ENCODE measurements at places on chromosomes 5 and 9. TPM values are rescaled to one million over a fixed set of nuclear protein-coding genes. Genes with fewer than 3 reads are reported as not detected.

DNA sequence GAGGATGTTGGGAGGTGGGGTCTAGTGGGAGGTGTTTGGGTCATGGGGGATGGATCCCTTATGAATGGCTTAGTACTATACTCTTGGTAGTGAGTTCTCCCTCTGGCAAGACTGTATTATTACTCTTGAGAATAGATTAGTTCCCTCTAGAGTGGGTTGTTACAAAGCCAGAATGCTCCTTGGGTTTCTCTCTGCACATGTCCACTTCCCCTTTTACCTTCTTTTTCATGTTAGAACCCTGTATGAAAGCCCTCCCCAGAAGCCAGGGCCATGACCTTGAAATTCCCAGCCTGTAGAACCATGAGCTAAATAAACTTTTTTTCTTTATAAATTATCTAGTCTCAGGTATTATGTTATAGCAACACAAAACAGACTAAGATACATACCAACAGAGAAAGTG is 31.1 kb downstream of the SLC24A2 start:
- no peak for DNase-seq

The PDE4D gene
- total RNA-seq = 50.6 TPM

- DNase-seq = no peak
Observed at GRCh38 chr9:88998911-88999310, 7.6 kb downstream of the S1PR3 start.

The HRCT1 gene
- not detected for total RNA-seq

DNA sequence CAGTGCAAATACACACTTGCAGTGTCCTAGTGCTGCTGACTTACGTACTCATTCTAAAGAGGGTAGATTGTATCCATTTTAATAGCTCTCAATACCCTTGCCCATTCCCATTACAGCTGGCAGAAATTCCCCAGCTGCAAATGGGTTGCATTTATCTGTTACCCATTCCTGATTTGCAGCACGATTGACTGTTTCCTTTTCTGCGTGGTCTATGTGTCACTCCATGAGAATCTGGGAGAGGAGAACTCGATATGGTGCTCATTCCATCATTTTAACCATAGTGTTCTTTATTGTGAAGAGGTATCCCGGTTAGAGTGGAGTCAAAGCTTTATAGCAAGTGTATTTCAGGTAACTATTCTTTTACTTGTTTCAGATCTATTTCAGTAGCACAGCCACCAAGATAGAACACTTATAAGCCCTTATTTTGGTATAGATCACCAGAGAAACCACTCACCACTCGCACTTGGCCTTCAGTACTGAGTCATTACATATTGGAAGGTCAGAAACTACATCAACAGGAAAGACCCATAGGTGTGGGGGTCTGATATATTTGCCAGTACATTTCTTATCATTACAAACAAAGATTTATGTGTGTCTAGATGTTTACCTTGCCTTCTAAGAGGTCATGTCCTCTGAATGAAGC is 139.5 kb downstream of the MUSK start:
- DNase-seq = no peak

DNA sequence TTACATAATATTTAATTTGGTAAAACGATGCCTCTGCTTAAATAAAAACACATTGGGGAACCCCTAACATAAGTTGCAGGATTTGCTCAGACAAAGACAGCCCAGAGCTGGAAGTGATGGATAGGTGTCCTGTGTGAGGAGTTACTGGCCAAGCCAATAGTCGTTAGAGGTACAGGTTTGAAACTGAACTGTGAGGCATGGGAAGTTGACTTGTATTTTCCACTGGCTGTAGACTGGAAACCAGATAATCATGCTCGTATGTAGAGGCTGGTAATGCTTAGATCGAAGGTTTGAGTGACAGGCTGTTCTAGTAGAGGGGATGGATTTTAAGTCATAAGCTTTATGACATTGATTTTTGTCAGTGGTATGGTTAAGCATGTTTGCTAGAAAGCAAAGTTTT is 24.8 kb downstream of the TEK start:
- DNase-seq = no peak

DNA sequence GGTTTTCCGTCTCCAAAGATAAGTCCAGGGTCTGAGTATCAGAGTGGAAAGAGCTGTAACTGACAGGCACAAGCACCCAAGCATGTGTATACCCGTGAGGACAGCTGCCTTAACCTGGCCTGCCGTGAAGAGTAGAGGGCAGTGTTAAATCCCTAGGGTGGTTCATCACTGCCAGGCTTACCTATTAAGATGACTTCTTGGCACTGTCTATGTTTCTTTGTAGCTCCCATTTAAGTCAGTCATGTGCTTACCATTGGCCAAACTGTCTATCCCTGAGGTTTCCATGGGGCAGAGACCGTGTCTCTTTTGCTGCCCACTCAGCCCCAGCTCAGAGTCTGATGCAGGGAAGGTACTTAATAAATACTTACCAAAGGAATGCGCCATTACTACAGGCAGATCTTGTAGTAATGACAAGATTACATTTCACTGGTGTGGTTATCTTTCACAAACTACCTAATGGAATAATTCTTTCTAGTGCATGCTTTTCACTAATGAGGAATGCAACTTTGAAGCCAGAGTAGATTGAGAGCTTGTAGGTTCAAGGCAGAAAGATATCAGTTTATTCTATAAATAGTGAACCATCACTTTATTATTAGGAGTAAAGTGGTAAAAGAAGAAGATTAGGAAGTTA is 64.2 kb downstream of the SNX24 start:
- DNase-seq = no peak

DNA sequence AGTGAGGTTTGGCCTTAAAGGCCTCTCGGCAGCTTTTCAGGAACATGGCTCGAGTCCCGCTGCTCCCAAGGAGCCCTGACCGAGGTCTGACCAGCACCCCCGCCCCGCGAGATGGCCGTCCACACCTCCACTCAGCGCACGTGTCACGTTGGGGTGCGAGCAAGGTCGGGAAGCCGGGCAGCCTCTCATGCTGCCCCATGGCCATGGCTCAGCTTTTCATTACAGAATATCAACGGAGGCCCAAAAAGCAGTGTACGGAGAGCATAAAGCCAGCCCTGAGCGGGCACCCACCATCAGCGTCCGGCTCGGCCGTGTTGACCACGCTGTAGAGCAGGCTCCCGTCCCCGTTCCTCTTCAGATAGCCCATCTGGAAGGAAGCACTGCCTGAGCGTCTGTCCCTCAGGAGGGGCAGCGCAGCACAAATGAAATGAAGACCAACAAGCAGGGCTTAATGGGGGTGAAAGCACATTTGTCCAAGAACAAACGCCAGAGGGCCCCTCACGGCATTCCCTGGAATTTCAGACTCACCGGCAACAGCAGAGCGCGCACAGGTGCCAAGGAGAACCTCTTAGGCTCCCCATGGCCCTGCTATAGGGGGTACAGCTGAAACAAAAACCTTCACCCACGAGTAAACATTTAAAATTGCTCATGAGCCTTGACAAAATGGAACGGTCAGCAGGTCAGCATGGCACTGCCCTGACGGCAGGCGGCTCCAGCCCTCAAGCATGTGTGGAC is 11.6 kb downstream of the BRD9 start:
- no peak for DNase-seq

- no peak for DNase-seq
Observed at GRCh38 chr9:128619779-128620178, 36.9 kb downstream of the DYNC2I2 start.

The MUSK gene
- not detected for total RNA-seq

DNA sequence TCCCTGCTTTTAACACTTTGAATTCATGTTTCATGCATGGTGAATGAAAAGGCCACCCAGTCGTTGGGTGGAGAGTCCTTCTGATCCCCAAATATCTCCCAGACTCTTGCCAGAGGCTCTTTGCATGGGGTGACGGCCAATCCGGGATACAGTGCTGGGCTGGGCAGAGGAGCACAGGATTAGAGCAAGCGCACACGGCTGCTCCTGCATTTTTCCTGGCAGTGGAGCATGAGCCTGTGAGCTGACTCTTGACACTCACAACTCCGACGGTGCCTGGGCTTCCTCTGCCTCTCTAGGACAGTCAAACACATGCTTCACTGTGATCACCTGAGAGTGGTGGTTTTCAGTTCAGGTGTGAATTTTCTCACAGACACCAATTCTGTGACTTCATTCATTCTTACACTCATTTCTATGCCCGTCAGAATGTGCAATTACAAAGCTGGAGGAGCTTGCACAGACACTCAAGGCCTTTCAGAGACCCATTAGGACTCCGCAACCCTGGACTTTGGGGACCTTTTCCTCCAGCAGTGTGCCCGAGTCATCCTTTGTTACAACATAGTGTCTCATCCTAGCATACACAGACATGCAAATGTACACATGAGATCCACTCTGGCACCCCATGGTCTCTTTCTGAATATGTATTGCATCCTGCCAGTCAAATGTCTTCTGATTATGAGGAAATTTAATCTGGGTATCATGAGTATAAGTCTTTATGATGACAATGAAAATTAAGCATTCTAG is 206.6 kb downstream of the ICE1 start:
- no peak for DNase-seq

- no peak for DNase-seq
Observed at GRCh38 chr5:145619806-145620310, 215.3 kb downstream of the PRELID2 start.

DNA sequence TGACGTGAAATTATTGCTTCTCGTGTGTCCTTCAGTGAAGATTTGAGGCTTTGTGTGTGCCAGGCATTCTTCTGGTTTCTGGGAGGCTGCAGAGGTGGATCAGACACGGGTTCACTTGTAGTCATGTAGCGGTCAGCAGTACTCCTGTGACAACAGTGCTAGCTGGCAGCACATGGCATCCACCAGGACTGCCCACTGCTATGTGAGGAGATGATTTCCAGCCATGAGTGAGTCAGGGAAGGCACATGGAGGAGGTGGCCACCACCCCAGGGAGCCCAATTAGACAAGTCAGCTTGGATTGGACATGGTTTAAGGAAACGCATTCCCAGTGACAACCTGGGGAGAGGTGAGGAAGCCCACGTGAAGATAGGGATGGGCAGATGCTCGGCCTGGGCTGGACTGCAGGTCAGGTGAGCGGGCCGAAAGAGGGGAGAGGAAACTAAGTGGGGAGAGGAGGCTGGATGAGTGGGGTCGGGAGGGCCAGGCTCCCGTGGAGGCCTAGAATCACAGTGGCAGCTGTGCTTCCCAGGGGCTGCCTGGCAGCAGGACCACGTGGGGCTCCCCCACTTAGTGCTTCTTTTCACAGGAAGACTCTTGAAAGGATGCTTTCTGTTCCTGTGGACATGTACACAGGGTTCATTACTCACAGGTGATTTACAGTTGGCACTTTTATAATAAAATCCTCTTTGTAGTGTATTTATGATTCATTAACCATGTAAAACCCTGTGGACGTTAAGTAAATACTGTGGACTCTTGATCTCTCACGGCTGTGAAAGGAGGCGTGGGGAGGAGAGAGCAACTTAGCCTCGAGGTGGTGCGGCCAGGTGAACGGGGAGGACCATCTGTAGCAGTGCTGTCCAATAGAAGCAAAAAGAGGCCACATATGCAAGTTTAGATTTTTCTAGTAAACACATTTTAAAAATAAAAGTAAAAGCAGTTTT is 80.0 kb upstream of the OTULINL start:
- DNase-seq = no peak

DNA sequence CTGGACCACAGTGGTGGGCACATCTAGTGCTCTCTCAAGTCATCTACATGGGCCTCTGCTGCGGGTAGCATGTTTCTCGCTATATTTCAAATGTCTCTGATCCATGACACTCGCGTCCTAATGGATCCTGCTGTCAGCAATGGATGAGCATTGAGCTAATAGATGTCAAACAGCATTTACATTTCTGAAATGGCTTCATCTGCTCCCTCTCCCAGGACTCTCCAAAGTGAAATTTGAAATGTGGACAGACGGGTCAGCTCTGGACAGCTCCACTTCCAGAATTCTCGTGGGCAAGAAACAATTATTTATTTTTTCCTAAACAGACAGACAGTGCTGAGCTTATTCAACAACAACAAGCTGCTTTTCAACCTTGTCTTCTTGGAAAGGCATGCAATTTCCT is 58.1 kb downstream of the FSTL4 start:
- no peak for DNase-seq

- DNase-seq = no peak
Observed at GRCh38 chr5:178271726-178272479, 39.3 kb upstream of the PHYKPL start.

The F12 gene
- 2.2 TPM for total RNA-seq

The MOB3B gene
- 0.26 TPM for total RNA-seq

GRCh38 chr5:154485850-154486426 is 7.9 kb upstream of the HAND1 start:
- DNase-seq = no peak

The SLC46A2 gene
- total RNA-seq = not detected

- no peak for DNase-seq
Observed at GRCh38 chr5:43309637-43310036, 3.6 kb downstream of the HMGCS1 start.

DNA sequence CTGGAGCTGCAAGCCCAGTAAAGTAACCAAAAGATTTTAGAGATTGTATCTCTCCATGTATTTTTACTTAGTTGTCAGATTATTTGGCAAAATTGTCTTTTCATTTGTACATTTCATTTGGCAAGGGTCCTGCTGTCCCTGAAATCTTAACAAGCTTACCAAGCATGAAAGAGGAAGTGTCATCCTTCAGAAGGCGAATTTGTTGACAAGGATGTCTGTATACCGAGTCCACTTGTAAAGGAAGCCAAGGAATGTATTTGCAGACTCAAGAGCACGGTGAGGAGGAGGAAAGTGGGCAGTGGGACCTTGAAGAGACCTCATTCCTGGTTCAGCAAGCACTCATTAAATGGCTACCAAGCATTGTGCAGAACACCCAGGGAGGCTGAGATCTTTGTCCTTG is 7.5 kb upstream of the OTULINL start:
- DNase-seq = no peak

- DNase-seq = no peak
Observed at GRCh38 chr9:93210324-93210973, 26.5 kb downstream of the WNK2 start.

GRCh38 chr9:134832471-134832870 is 48.1 kb upstream of the FCN2 start:
- DNase-seq = no peak

The CER1 gene
- not detected for total RNA-seq

The IL5 gene
- total RNA-seq = 1.5 TPM

GRCh38 chr5:116730706-116731105 is 156.1 kb upstream of the SEMA6A start:
- no peak for DNase-seq

DNA sequence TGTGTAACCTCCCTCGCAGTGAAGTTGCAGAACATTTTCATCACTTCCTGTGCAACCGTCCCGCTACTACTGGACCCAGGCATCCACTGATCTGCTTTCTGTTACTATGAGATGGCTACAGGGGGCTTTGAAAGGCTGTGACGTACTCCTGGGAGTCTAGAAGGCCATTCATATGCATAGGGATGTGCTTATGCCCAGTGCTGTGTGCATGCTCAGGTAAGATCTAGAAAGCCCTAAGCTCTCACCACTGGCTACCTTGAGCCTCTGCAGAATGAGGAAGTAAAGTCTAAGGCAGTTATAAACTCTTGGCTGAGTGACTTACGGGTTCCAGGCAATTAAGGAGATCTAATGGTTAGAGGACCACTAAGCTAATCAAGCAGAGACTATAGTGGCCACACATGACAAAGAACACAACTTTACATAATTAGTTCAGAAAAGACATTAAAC is 11.8 kb downstream of the HNRNPAB start:
- DNase-seq = no peak

The PTPRD gene
- total RNA-seq = 0.05 TPM

Measured in activated T-helper 1 cell treated with anti-CD3 and anti-CD28 coated beads, Interleukin-12 subunit alpha, Interleukin-12 subunit beta, Interleukin-2, Interleukin-4 antibody, amounts not matched to agents 30 ng/mL and 10 ng/mL and 1 ng/mL, durations not matched to agents 14 hours and 24 hours and 36 hours (primary cell).